ENCODE measurements at places on chromosomes 5 and 9.
A peak's percentile ranks its signal among the peaks of the same experiment; 100 is the strongest.

- DNase-seq, result peak; percentile 60
Observed at GRCh38 chr5:125085797-125086505, 339.5 kb upstream of the ZNF608 start.

- no peak for DNase-seq
Observed at GRCh38 chr9:80842389-80842788, 847.0 kb downstream of the TLE1 start.

DNA sequence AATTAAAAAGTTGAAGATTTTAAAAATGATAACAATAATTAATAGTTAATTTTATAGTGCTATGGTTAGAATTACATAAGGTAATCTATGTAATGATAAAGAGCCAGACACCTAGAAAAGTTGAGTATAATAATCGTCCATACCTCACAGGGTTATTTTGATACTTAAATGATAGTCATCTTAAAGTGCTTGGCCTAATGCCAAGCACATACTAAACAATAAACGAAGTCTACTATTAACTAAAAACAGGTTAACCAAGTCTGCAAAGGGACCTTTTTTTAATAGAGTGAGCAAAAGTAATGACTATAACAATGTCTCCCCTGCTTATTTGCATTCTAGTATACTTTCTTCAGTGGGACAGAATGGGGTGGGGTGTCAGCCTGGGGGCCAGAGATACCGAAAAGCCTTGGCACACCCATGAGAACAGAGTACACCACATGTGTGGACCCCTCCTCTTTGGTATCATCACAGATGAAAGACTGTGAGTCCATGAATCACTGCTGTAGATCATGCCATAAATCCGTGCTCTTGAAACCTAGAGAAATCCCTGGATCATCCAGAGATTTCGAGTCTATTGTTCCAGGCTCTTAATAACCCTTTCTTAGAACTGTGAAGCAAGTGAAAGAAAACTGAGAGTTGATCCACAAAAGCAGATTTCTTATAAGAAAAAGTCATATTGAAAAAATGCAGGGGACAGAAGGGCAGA is 249.5 kb downstream of the PRELID2 start:
- DNase-seq, result peak; percentile 13

DNA sequence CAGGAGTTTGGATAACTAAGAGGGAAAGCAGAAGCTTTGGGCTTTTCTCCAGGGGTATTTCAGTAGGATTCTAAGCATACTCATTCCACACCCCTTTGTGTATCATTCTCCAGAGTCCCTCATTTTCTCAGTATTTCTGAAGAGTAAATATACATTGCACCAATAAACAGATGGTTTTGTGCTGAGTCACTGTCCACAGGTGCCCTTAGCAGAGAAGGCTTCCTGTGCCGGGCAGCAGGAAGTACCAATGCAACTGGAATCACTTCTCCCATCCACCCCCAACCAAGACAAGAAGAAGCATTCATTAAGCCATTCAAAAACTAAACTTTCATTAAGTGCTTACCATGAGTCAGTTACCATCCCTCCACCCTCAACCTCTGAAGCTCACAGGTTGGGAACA is 3.6 kb upstream of the CCNJL start:
- peak; percentile 92 for DNase-seq

- no peak for DNase-seq
Observed at GRCh38 chr9:5586391-5586802, 42.5 kb upstream of the RIC1 start.
